Activated CD4-positive, alpha-beta T cell treated with anti-CD3 and anti-CD28 coated beads, Interleukin-2, amount 50 U/mL, for 16 hours (primary cell): ENCODE measurements at places on chromosomes 7 and 10.

DNA sequence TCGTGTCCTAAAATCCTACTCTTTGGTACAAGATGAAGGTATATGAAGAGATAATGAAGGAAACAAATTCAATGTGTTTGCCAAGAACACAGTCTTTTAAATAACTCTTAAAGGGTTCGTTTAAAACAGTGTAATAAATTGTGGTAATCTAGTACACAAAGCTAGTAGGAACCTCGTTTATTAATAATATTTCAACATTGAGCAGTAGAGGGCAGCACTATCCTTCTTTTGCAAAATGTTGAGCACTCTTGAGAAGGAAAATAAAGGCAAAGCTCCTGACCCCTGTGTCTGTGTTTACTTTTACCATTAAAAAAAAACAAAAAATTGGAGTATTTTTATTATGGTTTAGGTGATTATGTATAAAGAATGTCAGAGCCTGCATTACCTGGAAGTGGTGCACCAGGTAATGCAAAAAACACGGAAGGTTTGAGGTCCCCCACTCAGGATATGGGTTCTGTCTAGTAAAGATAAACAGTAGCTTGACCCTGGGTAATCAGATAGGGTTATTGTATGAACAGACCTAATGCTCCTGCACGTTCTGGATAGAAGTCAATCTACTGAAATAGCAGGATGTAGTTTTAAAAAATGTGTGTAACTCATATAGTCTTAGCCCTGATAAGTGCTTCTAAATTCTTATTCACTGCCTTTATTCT is 5.7 kb upstream of the GOT1 start:
- DNase-seq, result peak; percentile 46

- DNase-seq, result no peak
These were observed 31.4 kb downstream of the FEZF1 start for GRCh38 chr7:122273117-122273516.

- no peak for DNase-seq
These were observed 153.2 kb downstream of the KLF6 start for GRCh38 chr10:3631701-3632330.

DNA sequence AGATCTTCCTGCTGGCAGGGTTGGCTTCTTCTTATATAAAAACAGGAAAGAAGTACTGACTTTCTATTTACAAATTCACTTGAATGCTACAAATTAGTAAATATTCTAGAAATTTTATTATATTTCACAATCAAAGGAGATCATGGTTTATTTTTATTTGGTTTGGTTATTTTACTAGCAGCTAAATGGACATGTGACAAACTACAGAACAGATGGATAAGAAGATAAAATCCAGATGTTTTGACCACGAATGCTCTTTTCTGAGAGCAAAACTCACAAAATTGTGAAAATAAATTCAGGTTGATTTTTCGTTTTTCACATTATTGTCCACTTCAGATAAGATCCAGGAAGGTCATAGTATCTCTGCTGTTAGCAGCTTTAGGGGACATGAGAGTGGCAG is 55.4 kb downstream of the CACNA2D1 start:
- DNase-seq, result no peak

- DNase-seq, result no peak
These were observed 4.1 kb upstream of the CDK14 start for GRCh38 chr7:90592033-90592432.

DNA sequence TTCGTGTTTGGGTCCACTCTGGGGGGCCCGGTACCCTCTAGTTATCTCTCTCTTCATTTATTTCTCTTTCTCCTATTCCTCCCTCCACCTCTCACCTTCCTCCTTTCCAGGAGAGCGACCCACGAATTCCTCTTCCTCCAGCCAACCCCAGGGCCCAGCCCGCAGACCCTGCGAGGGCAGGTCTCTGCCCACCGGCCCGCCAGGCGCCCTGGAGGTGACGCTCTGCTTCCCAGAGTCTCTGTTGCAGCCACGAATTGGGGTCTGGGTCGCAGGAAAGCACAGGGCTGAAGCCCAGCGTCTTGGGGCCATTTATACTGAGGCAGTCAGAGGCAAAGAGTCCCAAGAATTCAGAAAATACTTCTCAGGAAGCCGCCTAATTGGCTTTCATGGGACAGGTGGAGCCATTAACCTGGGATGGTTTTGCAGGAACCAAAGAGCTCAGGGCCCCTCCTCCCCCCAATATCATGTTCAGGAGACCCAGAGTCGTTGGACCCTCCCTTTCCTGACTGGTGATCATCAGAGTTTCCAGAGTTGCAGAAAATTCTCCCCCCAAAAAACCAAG is 2.7 kb upstream of the EN2 start:
- no peak for DNase-seq

DNA sequence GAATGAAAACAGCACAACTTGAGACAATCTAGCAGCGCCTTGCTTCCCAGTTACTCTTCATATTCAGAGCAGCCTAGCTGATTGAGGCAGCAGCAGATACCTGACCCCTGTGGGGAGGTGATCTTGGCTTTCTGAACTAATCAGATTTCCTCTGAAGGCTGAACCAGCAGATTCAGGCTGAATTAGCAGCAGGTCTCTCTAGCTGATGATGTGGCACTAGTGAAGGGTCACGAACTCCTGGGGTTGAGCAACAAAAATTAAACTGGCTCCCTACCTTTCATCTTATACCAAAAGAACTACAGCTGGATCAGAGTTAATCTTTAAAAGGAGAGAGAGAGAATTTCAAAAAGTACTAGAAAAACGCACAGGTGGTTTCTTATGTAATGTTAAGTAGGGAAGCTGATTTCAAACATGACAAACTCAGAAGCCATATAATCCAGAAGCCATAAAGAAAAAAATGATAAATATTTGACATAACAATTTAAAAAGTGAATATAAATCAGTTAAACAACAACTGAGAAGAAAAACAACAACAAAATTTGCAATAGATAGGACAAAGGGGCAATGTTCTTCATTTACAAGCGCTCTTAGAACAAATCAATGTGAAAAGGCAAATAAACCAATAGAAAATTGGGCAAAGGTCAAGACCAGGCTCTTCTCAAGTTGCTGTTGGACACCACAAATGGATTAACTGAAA is 13.5 kb downstream of the SLC25A13 start:
- DNase-seq, result no peak

DNA sequence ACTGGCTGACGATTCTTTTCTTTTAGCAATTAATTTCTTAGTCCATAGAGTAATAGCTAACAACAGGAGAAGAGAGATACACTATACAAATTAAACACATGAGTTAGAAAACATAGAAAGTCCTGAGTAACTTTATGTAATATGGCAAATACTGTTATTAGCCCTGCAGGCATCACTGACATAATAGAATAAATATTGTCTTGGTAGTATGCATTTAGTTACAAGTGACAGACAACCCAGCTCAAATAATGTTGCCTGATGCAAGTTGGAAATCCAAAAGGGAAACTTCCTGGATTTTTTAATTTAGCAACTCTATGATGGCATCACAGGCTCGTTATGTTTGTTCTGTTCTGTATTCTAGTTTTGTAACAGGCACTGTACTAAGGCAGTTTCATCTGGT is 95.1 kb downstream of the DKK1 start:
- DNase-seq, result no peak
